HCT116 (cell line): ENCODE measurements at places on chromosomes 13 and 19. TPM values are rescaled to one million over a fixed set of nuclear protein-coding genes. Genes with fewer than 3 reads are reported as not detected.

NKPD1 gene
- total RNA-seq: 0.64 TPM

SLC10A2 gene
- not detected for total RNA-seq

PCDH17 gene
- 0.02 TPM for total RNA-seq

LYPD3 gene
- total RNA-seq: 3.6 TPM

C13orf46 gene
- total RNA-seq: 0.93 TPM

KLK4 gene
- 0.84 TPM for total RNA-seq

PCCA gene
- 23.0 TPM for total RNA-seq

PLK5 gene
- not detected for total RNA-seq

ZNF431 gene
- 9.2 TPM for total RNA-seq

ADGRE3 gene
- not detected for total RNA-seq

ZNF665 gene
- total RNA-seq: 0.44 TPM

IL4I1 gene
- total RNA-seq: 0.71 TPM

C2CD4C gene
- 7.1 TPM for total RNA-seq

S1PR4 gene
- 0.71 TPM for total RNA-seq

RNF17 gene
- total RNA-seq: not detected

ZNF536 gene
- not detected for total RNA-seq

ZNF766 gene
- total RNA-seq: 17.9 TPM

SLAIN1 gene
- total RNA-seq: 0.34 TPM

OR7D2 gene
- total RNA-seq: 0.07 TPM

IFI30 gene
- total RNA-seq: 64.6 TPM

PRODH2 gene
- total RNA-seq: 0.44 TPM

ZNF433 gene
- total RNA-seq: not detected

ZNF730 gene
- not detected for total RNA-seq
